Activated T-cell treated with anti-CD3 and anti-CD28 coated beads, Interleukin-2, amount 50 U/mL, for 48 hours (primary cell): ENCODE measurements at places on chromosomes 16 and 17.

GRCh38 chr16:67278773-67279295 is 498 bp upstream of the PLEKHG4 start:
- DNase-seq: peak; percentile 85

GRCh38 chr16:88499292-88499691 is 46.2 kb downstream of the ZFPM1 start:
- DNase-seq: no peak

- no peak for DNase-seq
Measured at GRCh38 chr17:67821871-67822367, 3.4 kb upstream of the BPTF start.

- DNase-seq: no peak
Measured at GRCh38 chr16:1963806-1964505, 670 bp downstream of the RPS2 start.

GRCh38 chr17:75809631-75810111 is 25.1 kb downstream of the UNK start:
- DNase-seq: no peak

GRCh38 chr17:49477709-49478108 is 17.4 kb upstream of the NGFR start:
- DNase-seq: no peak

- peak; percentile 51 for DNase-seq
Measured at GRCh38 chr17:78343187-78343542, 16.7 kb downstream of the SOCS3 start.

DNA sequence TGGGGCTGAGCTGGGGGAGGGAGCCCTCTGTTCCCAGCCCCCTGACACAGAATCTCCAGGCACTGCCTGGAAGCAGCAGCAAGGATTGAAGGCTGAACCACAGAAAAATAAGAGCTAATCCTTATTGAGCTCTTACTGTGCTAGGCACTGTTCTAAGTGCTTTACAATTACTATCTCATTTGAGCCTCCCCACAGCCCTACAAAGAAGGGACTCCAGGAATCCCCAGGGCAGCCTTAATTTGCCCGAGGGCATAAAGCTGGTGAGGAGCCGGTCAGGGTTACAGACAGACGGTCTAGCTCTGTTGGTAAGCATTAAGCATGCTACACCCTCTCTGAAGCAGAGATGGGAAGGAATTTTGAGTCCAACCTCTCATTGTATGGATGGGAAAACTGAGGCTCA is 7.0 kb downstream of the SAMD14 start:
- no peak for DNase-seq

- DNase-seq: no peak
Measured at GRCh38 chr17:39632153-39632941, 4.6 kb upstream of the STARD3 start.

DNA sequence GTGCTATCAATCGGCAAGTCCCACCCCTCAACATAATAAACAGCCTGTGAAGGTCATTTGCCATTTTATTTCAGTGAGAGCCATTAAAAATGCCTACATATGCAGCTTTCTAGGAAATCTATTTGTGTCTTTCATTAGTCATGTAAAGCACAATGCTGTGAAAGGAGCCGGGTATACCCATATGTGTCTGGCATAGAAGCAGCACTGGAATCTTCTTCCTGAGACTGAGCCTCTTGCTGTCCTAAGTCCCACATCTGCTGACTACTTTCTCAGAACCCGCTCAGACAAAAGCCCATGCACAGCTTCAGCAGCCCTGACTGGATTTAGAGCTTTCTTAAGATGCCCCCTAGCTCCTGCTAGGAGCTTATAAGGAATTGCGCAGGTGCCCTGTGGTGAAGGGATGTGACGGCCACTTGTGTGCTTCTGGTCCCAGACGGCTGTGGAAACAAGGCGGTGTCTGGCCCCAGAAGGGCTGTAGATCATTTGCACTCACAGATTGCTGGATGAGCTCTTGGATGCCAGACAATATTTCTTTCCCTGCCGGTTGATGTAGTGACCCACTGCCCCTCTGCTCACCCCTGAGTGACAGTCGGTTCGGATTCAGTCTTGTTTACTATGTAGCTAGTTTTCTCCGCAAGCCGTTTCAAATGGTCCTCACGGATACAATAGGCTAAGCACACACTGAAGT is 172.2 kb downstream of the ANKFN1 start:
- no peak for DNase-seq

GRCh38 chr17:31674717-31675349 is 184.2 kb downstream of the COPRS start:
- DNase-seq: peak; percentile 22

GRCh38 chr17:81334391-81334901 is 39.3 kb upstream of the SLC38A10 start:
- DNase-seq: no peak

DNA sequence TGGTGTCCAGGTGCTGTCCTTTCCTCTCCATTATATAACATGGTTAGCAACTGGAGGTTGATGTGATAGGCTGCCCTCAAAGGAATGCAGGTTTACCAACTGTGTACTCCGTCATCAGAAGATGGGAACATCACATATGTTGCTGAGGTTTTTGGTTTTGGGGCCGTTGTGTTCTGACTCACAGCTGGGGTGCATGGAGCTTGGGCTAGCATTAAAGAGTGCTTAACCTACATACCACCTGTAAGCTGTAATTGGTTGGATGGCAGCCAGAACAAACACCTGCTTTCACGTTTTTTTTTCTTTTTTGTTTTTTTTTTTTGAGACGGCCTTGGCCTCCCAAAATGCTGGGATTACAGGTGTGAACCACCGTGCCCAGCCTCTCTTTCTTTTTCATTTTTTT is 20.9 kb downstream of the TMEM11 start:
- no peak for DNase-seq

- no peak for DNase-seq
Measured at GRCh38 chr17:78001612-78002011, 43.1 kb downstream of the TNRC6C start.

- no peak for DNase-seq
Measured at GRCh38 chr16:78705694-78706093, 606.2 kb downstream of the WWOX start.

- DNase-seq: no peak
Measured at GRCh38 chr16:70788668-70789594, 12.0 kb downstream of the VAC14 start.
